Colonic mucosa (tissue), 4 donors: ENCODE measurements at places on chromosomes 5 and 9. TPM values are rescaled to one million over a fixed set of nuclear protein-coding genes. Genes with fewer than 3 reads are reported as not detected.

DNA sequence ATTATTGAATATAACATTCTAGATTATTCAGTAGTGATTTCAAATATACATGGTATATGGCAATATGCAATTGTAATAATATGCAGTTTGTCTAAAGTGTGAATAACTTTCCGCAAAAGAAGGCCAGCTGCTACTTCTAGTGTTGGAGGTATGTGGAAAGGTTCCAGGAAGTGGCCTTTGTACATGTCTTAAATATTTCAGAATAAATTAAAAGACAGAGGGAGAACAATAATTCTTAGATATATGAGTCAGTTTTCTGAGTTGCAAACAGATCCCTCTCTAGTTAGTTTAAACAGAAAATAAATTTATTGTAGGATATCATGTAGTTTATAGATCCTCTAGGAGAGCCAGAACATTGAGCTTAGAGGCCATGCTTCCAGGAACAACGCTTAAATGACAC is 210.8 kb upstream of the ELL2 start:
- H3K4me3 ChIP-seq, result no peak overlapping the region
- H3K27ac ChIP-seq, result no peak overlapping the region
- no peaks in the 10 kb centered on the region for H3K36me3 ChIP-seq
- no peaks in the 10 kb centered on the region for H3K27me3 ChIP-seq

Gene NOL6
- 11.5 TPM for total RNA-seq

Gene GRIN3A
- total RNA-seq, result 0.45 TPM

- H3K27me3 ChIP-seq, result no peaks in the 10 kb centered on the region
- H3K36me3 ChIP-seq, result peaks cover 5% of the 10 kb centered on the region
- H3K4me1 ChIP-seq, result no peaks in the 10 kb centered on the region
- DNase-seq, result no peak
- no peak overlapping the region for H3K27ac ChIP-seq
Observed at GRCh38 chr9:98215271-98215670, 22.8 kb upstream of the CORO2A start.

GRCh38 chr5:40660751-40661150 is 19.0 kb upstream of the PTGER4 start:
- H3K4me1 ChIP-seq, result no peaks in the 10 kb centered on the region
- DNase-seq, result no peak
- no peaks in the 10 kb centered on the region for H3K36me3 ChIP-seq
- H3K27ac ChIP-seq, result no peak overlapping the region

- no peaks in the 10 kb centered on the region for H3K36me3 ChIP-seq
- H3K4me1 ChIP-seq, result peaks cover 8% of the 10 kb centered on the region
- H3K27me3 ChIP-seq, result no peaks in the 10 kb centered on the region
- peak overlapping the region; percentile 82 for H3K4me3 ChIP-seq
- DNase-seq, result peak; percentile 74
- peak overlapping the region; percentile 97 for H3K27ac ChIP-seq
Observed at GRCh38 chr9:97984188-97985057, 1.3 kb downstream of the ANP32B start.

Gene GPR150
- total RNA-seq, result 0.52 TPM

DNA sequence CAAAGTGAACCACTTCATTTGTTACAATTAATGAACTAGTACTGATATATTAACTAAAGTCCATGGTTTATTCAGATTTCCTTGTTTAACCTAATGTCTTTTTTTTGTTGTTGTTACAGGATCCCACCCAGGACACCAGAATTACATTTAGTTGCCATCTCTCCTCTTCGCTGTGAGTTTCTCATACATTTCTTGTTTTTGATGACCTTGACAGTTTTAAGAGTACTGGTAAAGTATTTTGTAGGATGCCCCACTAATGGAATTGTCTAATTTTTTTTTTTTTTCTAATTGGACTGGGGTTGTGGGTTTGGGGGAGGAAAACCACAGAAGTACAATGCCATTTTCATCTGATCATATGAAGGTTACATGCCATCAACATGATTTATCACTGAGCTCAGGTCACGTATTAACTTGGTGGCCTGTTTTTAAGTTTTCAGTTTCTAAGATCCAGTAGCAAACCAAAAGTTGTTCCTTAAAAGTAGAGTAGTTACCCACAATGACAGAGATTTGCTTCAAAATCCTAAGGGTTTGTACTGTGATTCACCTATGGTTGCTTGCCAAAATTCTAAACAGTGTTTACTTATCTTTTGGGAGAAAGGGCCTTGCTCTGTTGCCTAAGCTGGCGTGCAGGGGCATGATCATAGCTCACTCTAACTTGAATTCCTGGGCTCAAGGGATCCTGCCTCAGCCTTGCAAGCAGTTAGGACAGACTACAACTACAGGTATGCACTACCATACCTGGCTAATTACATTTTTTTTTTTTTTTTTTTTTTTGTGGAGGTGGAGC is 4.5 kb upstream of the OTULIN start:
- H3K36me3 ChIP-seq, result no peaks in the 10 kb centered on the region
- peaks cover 4% of the 10 kb centered on the region for H3K4me1 ChIP-seq
- H3K27me3 ChIP-seq, result no peaks in the 10 kb centered on the region
- DNase-seq, result no peak
